ENCODE measurements at places on chromosomes 5 and 9.

DNA sequence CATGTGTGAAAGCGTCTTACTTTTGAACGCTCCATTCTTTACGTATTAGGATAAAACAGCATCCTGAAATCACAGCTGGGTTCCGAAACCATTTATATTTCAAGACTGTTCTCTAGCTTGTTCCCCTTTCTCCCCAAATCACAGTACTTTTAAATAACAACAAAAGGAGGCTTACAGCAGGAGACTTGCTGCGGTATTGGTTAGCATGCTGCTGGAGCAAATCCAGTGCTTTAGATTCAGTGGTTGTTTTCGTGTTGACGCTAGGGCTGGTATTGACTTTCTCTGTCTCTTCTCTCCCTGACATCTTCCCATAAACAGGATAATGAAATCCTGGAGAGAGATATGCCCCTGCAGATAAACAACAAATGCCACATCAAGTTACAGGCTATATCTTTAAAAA lies 103.1 kb downstream of the ZNF608 start:
- DNase-seq = no peak

GRCh38 chr5:142860270-142860669 lies 90.1 kb downstream of the ARHGAP26 start:
- DNase-seq = no peak

GRCh38 chr9:128218518-128219389 lies 15.6 kb downstream of the DNM1 start:
- peak; percentile 90 for DNase-seq

DNA sequence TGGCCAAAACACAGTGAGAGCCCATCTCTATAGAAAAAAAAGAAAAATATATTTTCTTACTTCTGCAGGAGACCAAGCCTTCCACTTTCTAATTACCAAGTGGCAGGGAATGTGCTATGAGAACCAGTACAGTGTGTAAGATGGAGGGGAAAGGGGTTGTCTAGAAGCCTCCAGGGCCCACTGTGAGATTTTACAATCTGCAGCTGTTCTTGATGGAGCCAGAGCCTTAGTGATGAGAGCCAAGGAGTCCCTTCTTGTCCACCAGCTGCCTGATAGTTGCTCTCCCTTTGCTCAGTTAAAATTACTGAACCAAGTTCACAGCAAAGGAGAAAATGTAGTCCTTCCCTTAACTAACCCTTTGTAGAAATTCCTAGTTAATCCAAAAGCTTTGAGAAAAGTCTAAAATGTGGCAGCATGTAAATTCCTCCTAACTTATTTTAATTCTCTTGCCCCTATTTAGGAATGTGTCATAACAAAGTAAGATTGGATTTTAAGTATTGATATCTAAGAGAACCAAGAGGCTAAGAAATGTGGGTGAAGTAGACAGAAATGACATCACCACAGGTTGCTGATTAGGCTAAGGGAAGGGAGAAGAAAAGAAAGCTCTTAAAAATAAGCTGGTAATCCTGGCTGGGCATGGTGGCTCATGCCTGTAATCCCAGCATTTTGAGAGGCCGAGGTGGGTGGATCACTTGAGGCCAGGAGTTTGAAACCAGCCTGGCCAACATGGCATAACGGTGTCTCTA lies 19.3 kb downstream of the SRP19 start:
- no peak for DNase-seq

GRCh38 chr5:154295551-154295950 lies 105.0 kb downstream of the GALNT10 start:
- no peak for DNase-seq

GRCh38 chr9:71797266-71797665 lies 29.0 kb upstream of the CEMIP2 start:
- DNase-seq = no peak

- DNase-seq = no peak
Observed at GRCh38 chr9:98485706-98486105, 223.0 kb downstream of the GABBR2 start.

DNA sequence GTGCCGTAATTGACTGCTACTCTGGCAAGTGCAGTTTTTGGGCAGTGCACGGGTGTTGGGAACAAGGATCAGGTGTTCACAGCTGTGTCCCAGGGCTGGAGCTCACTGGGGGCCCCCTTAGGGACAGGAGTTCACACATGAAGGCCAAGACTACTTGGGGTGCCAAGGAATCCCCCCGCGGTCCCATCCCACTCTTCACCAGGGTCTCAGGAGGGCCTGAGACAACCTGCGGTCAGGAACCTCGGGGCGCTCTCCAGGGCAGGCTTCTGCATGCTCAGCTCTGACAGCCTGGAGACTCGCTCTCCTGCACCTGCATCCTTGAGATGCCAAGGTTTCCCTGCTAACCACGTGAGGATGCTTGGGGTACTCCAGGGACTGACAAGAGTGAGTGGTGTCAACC lies 2.3 kb upstream of the MAN1B1 start:
- DNase-seq = no peak

DNA sequence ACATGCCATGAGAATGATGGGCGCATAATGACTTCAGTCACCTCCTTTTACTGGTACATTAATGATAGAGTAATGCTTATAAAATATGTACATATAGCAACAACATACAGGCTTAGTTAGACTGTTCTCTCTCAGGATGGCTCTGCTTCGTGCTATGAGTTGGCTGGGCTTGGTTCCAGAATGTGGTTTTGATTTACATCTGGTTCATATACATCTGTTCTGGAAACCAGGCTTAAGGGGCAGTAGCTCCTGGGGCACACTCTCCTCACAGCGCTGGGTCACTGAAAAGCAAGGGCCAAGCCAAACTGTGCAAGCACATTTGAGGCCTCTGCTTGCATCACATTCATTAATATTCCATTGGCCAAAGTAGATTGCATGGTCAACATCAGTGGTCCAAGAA lies 44.9 kb downstream of the PCSK1 start:
- no peak for DNase-seq

DNA sequence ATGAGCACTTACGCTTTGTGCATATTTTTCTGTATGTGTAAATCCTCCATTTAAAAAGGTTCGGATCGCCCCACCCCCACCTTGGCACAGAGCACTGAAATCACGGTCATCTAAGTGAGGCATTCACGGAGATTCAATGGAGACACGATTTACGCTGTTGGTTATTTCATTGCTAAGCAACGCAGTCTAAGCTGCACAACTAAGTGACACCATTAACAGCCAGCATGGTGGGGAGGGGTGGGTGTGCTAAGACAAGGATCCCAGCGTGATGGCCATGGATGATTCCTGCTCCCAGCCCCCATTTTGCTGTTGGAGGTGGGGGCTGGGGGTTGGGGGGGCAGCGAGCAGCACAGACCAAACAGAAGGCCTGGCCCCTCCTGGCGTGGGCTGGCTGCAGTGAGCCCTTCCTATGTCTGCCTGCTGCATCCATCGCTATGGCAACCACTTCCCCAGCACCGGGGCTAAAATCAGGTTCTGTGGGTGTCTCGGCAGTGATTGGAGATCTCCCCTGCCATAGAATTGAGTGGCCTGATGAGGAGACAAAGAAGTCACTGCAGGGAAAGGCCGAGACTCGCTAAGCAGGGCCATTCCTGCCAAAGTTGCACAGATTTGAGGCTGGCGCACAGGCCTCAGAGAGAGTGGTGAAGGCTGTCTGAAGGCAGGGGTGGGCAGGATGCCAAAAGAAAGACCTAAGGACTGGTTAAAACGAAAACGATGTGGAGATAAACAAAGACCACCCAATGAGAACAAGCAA lies 14.3 kb upstream of the MARCHF6 start:
- DNase-seq = no peak

DNA sequence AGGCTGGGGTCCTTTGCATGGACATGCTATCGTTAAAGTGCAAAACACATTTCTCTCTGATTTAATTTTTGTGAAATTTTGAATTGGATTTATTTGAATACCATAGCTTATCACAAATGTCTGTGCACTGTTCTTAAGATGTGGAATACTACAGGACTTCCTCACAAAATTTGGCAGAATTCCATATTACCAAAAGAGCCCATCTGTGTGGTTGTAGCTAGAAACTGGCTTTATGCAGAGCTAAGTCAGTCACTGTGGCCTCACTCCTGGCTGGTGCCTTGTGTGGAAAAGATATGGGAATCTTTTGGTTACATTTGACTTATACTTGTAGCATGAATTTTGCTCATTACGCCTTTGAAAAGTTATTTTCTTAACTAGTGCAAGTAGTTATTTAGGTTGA lies 35.5 kb downstream of the ACO1 start:
- DNase-seq = no peak

DNA sequence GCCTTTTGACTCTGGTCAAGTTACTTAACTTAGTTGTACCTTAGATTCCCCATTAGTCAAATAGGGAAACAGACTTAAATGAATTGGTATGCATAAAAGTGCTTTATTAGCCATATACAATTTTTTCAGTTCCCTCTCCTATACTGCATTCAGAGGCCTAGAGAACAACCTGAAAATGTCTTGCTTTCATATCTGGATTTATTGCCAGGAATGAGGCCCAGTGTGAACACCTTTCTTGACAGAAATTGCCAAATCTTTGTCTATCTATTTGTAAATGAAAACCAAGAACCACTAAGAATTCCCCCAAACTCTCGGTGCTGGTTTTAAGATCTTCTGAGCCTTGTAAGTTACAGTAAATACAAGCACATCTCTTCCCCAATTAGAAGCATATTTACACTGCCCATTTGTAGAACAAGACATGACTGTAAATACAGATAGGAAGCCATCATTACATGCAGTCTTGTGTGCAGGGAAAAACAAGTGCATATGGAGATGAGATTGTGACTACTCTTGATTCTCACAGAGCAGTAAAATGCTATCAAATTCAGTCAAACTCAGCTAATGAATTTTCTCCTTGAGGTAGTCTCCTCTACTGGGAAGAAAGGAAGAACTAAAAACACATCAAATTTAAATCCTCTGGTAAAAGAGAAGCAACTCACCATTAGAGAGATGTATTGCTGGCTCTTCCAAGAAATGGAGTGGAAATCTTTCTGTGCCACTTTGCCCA lies 5.2 kb upstream of the FAM13B start:
- DNase-seq = no peak
